ENCODE measurements at places on chromosomes 1 and 21.

GRCh38 chr1:39214714-39214997 is 10.2 kb downstream of the MACF1 start:
- DNase-seq, result no peak

- DNase-seq, result no peak
Measured at GRCh38 chr1:30740251-30741238, 17.0 kb downstream of the LAPTM5 start.

DNA sequence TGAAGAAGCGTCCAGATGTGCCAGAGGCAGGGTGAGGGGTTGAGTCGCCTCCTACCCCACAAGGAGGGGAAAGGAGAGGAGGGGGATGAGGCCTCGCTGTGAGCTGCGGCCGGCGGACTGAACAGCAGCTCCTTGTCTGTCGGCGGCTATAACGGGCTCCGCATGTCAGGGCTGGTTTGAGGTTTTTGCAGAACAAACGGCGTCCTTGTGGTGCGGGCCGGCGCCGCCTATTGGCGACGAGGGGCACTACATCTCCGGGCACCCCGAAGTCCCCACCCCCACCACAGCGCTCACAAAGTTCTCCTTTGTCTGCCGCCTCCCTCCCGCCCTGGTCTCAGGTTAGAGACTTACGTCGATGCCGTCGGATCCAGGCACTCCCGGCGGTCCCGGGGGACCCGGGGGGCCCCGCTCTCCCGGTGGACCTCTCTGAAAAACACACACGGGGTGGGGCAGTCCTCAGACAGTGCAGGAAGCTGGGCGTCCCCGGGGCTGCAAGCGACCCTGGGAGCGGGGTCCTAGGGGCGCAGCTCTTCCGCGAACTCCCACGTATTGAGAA is 1.8 kb downstream of the COL9A2 start:
- peak; percentile 76 for DNase-seq

DNA sequence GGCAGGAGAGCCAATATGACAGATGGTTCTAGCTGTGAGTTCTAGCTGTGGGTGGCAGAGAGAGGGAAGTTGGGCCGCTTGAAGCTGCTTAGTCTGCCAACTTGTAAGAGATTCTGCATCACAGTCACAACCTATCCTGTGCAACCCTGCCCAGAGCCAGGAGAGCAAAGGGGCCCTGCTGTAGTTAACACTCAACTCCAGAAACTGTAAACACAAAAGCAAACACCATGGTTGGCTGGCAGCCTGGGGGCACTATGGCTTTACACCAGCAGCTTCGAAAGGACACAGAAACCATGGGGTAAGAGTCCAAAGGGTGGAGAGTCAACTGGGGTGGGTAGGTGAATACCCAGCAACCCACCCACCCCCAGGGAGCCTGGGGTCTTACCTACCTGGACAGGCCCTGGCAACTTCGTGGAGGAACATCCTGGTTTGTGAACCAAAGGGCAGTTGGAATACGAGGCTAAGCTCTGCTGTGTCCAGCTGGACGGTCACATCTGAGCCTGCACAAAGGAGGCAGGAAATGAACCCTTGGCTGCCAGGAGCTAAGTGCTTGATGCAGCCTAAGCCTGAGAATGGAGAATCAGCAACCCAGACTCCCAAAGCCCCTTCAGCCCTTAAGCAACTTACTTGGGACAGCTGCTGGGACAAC is 6.4 kb downstream of the INPP5B start:
- peak; percentile 68 for DNase-seq

DNA sequence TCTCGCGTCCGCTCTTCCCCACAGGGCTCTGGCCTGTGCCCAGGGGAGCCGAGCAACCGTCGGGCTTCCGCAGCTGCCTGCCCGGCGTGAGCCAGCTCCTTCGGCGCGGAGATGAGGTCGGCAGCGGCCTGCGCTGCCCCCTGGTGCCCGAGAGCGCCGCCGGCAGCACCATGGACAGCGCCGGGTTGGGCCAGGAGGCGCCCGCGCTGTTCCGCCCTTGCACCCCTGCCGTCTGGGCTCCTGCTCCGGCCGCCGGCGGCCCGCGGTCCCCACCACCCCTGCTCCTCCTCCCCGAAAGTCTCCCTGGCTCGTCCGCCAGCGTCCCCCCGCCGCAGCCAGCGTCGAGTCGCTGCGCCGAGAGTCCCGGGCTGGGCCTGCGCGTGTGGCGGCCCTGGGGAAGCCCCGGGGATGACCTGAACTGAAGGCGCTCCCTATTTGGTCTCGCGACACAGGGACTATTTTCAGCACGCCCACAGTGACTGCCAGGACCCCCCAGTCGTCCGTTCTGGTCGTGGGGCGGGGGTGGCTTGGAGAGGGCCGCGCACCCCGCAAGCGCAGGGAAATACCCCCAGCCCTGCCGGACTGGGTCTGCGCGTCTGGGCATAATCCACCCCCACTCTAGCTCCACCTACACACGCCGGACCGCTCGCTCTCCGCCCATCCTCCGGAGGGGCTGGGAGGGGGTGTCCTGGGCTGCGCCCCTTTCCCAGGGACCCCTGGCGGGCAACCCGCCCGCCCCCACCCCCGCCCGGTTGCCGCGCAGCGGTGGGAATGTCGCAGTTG is 1.3 kb downstream of the HES3 start:
- DNase-seq, result peak; percentile 81

GRCh38 chr1:53047737-53048736 is 14.0 kb upstream of the PODN start:
- DNase-seq, result no peak

DNA sequence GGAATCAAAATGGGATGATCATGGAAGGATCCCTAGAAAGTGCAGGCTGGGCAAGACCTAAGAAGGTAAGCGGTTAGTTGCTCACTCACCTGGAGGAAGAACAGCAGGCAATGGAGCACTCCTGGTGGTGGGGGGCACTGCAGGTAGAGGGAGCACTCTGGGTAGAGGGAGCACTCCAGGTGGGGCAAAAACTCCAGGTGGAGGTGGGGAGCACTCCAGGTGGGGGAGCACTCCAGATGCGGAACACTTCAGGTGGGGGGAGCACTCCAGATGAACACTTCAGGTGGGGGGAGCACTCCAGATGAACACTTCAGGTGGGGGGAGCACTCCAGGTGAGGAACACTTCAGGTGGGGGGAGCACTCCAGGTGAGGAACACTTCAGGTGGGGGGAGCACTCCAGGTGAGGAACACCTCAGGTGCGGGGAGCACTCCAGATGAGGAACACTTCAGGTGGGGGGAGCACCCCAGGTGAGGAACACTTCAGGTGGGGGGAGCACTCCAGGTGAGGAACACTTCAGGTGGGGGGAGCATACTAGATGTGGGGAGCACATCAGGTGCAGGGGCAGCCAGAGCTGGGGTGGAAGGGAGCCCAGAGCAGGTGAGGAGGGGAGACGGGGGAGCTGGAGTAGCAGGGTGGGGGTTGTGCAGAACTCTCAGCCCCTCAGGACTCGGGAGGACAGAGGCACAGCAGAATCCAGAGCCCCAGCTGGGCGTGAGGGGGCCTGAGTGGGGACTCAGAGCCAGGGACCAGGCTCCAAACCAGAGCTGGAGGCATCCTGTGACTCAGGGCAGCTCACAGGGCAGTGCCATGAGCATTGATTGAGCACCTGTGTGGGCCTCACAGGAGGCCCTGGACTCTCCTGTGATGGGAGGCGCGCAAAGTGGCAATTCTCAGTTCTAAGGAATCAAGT is 37.7 kb upstream of the COL6A1 start:
- no peak for DNase-seq

DNA sequence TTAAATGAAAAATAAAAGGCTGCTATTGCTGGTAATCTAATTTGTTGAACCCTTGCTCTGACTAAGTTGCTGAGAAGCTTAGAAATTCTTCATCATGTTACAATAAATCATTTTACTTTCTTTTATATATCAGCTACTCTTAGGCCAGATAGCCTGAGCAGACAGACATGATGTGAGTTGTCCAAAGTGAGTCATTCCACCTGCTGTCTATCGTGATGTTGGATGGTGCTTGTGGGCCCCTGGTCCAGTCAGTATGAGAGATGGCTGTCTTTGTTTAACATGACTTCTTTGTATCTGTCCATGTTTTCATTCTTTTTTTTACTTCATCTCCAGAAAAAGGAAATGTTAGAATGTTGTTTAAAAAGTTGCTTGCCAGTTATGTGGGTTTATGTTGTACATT is 188.8 kb downstream of the ADGRL2 start:
- DNase-seq, result no peak
